ENCODE measurements at places on chromosomes 1 and 21. TPM values are rescaled to one million over a fixed set of nuclear protein-coding genes. Genes with fewer than 3 reads are reported as not detected.

SLC1A7 gene
- not detected for total RNA-seq

FMOD gene
- 0.07 TPM for total RNA-seq

FAM72D gene
- 3.5 TPM for total RNA-seq

C1orf226 gene
- 1.4 TPM for total RNA-seq

LCE3E gene
- total RNA-seq = not detected

THBS3 gene
- 17.1 TPM for total RNA-seq

SYPL2 gene
- 0.04 TPM for total RNA-seq

NVL gene
- 27.0 TPM for total RNA-seq

OLFML2B gene
- total RNA-seq = 0.28 TPM

LCE2A gene
- total RNA-seq = not detected
